Immature natural killer cell (primary cell): ENCODE measurements at places on chromosomes 4 and X. TPM values are rescaled to one million over a fixed set of nuclear protein-coding genes. Genes with fewer than 3 reads are reported as not detected.

DNA sequence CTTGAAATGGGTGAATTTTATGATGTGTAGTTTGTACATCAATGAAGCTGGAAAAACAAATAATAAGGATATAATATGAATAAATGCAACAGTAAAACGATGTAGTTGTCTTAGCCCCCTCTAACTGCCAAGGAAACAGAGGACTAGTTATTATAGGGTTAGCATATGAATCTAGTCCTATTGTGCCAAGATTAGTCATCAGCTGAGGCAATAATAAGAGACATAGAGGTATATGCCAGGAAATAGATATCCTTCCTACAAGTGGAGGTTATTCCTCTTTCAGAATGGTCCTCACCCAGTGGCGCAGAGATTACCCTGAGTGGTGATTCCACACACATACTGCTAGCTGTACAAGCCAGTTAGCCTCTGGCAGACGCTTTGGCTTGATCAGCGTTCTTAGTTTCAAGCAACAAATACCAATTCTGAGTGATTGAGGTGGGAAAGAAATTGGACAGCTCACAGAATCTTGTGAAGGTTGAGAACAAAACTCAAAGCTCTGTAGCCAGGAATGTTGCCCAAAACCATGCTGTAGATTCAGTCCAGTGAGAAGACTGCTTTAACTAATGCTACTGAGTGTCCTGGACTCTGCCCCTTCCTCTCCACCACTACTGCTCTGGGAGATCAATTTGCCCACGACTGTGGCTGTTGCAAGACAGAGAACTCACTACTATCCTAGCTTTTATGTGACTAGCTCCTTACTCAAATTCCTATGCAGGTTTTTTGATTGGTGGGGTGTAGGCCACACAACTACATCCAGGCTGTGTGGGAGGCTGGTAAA, 27.0 kb upstream of the ZNF280C start:
- H3K4me1 ChIP-seq, result no peaks in the 10 kb centered on the region
- H3K27ac ChIP-seq, result no peak overlapping the region
- peaks cover 6% of the 10 kb centered on the region for H3K27me3 ChIP-seq
- DNase-seq, result no peak

- DNase-seq, result no peak
- H3K27ac ChIP-seq, result no peak overlapping the region
- peaks cover 12% of the 10 kb centered on the region for H3K27me3 ChIP-seq
- H3K4me3 ChIP-seq, result no peak overlapping the region
Measured at GRCh38 chr4:183909801-183910200, 4.7 kb downstream of the STOX2 start.

GRCh38 chr4:129246910-129247461, 151.0 kb downstream of the C4orf33 start:
- H3K27ac ChIP-seq, result no peak overlapping the region
- no peaks in the 10 kb centered on the region for H3K4me1 ChIP-seq
- no peaks in the 10 kb centered on the region for H3K36me3 ChIP-seq
- DNase-seq, result no peak

- H3K4me1 ChIP-seq, result no peaks in the 10 kb centered on the region
- no peak overlapping the region for H3K27ac ChIP-seq
- H3K27me3 ChIP-seq, result no peaks in the 10 kb centered on the region
- no peak overlapping the region for H3K4me3 ChIP-seq
- no peak for DNase-seq
Measured at GRCh38 chrX:131399678-131400428, 110.7 kb upstream of the IGSF1 start.

GRCh38 chr4:4862665-4863482, 3.4 kb downstream of the MSX1 start:
- no peak overlapping the region for H3K4me3 ChIP-seq
- no peak overlapping the region for H3K27ac ChIP-seq
- no peaks in the 10 kb centered on the region for H3K36me3 ChIP-seq
- peaks cover 28% of the 10 kb centered on the region for H3K4me1 ChIP-seq
- H3K27me3 ChIP-seq, result peaks cover 49% of the 10 kb centered on the region
- DNase-seq, result no peak

DNA sequence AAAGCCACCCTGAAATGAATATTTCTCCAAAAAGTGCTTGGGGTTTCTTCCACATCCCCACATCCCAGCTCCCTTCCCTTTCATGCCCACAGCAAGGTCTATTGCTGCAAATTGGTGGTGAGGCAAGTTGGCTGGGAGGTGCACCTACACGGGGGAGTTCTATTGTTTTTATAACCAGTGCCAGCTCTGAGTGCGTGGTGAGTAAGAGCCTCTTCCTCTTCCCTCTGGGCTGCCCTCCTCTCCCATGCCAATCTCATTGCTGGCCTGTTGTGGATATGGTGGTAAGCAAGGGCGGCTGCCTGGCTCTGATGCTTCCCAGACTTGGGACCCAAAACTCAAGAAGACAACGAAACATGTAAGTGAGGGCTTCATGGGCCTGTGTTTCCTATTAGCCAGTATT, 204.3 kb downstream of the SHROOM3 start:
- H3K27ac ChIP-seq, result no peak overlapping the region
- H3K4me3 ChIP-seq, result no peak overlapping the region
- H3K4me1 ChIP-seq, result no peaks in the 10 kb centered on the region
- no peaks in the 10 kb centered on the region for H3K36me3 ChIP-seq

DNA sequence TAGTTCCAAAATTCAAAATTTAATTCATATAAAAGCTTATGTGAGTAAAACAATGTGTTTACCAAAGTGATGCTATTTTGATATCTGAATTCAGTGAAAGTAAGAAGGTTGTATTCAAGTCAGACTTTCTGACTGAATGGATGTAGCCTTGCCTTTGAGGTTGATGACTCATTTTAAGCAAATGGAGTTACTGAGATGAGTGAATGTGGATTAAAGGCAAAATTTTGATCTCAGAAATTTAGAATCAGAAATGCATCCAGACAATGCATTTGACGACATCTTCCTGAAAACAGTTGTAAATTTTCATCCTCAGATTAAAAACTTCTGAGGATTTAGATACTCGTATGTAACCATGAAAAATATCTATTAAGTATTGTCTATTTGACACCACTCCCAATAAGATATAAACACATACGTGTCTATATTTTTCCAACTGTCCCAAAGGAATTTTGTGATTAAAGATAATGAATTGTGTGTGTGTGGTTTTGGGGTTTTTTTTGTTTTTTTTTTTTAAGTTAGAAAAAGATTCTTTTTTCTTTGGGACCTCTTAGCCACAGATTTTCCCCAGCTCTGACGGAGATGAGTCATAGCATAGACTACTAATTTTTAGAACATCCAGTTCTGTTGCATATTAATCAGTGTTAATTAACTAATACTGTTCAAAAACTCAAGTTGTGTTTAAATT, 34.4 kb downstream of the NFKB1 start:
- peaks cover 3% of the 10 kb centered on the region for H3K27me3 ChIP-seq
- H3K27ac ChIP-seq, result peak overlapping the region; percentile 64
- H3K4me3 ChIP-seq, result no peak overlapping the region
- peaks cover 4% of the 10 kb centered on the region for H3K36me3 ChIP-seq
- DNase-seq, result no peak

GRCh38 chr4:91298824-91299223, 1004.9 kb upstream of the GRID2 start:
- no peak overlapping the region for H3K4me3 ChIP-seq
- DNase-seq, result no peak
- no peaks in the 10 kb centered on the region for H3K27me3 ChIP-seq
- H3K4me1 ChIP-seq, result no peaks in the 10 kb centered on the region
- H3K27ac ChIP-seq, result no peak overlapping the region
- no peaks in the 10 kb centered on the region for H3K36me3 ChIP-seq

- no peaks in the 10 kb centered on the region for H3K27me3 ChIP-seq
- DNase-seq, result no peak
- H3K4me1 ChIP-seq, result no peaks in the 10 kb centered on the region
- no peaks in the 10 kb centered on the region for H3K36me3 ChIP-seq
Measured at GRCh38 chrX:73289039-73289438, 74.4 kb upstream of the NAP1L2 start.

DNA sequence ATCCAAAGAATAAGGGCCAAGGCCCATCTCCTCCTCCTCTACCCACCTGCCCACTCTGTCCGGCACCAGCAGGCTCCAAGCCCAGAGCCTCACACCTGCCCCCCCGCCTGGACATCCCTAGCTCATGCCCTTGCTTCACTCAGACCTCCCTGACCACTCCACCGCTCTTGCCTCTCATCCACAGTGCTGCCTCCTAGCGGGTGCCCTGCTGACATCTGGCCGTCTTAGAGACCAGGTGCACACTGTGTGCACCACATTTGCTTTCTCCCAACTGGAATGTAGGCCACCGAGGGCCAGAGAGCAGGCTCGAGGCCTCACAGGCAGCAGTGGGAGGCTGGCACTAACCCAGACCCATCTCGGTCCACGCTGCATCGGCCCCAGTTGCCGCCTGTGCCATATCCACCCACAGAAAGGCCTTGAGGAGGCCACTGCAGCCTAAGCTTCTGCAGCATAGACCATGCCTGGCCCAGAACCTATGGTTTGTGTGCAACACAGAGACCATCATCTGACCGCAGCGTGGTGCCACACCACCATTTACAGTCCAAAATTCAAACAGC, 13.5 kb downstream of the LETM1 start:
- no peaks in the 10 kb centered on the region for H3K27me3 ChIP-seq
- no peak overlapping the region for H3K27ac ChIP-seq
- H3K4me1 ChIP-seq, result peaks cover 13% of the 10 kb centered on the region
- H3K4me3 ChIP-seq, result no peak overlapping the region
- no peak for DNase-seq
- peaks cover 6% of the 10 kb centered on the region for H3K36me3 ChIP-seq

GRCh38 chr4:146256328-146256727, 42.0 kb downstream of the REELD1 start:
- no peak overlapping the region for H3K27ac ChIP-seq
- DNase-seq, result no peak
- no peaks in the 10 kb centered on the region for H3K27me3 ChIP-seq
- no peaks in the 10 kb centered on the region for H3K4me1 ChIP-seq
- no peak overlapping the region for H3K4me3 ChIP-seq
- H3K36me3 ChIP-seq, result peaks cover 5% of the 10 kb centered on the region

- DNase-seq, result peak; percentile 14
- peaks cover 14% of the 10 kb centered on the region for H3K4me1 ChIP-seq
- peaks cover 7% of the 10 kb centered on the region for H3K36me3 ChIP-seq
- peaks cover 47% of the 10 kb centered on the region for H3K27me3 ChIP-seq
- H3K4me3 ChIP-seq, result peak within 1 kb of the TSS; percentile 75
Measured at GRCh38 chr4:48483006-48483776, at the start of gene SLC10A4. TSS of gene SLC10A4 (plus strand) at chr4:48483343. CDS start at chr4:48483562, 219 bp downstream.

DNA sequence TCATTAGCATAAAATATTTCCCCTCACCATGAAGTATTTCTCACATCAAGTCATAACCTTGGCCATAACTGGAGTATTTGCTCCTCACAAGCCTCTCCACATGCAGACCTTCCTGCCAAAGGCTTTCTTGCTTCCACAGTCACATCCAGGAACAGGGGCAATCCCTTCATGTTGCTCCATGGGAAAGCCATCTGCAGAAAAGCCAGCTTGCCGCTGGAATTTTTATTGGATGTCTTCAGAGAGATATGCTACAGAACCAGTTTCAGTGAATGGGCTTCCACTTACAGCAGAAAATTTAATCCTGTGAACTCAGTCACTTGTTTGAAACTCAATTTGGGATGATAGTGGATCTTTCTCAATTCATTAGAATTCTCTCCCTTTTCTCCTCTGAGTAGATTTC, 3.2 kb upstream of the CDKN2AIP start:
- peaks cover 25% of the 10 kb centered on the region for H3K4me1 ChIP-seq
- H3K36me3 ChIP-seq, result no peaks in the 10 kb centered on the region
- peaks cover 13% of the 10 kb centered on the region for H3K27me3 ChIP-seq
- no peak for DNase-seq

- H3K4me1 ChIP-seq, result no peaks in the 10 kb centered on the region
- no peak overlapping the region for H3K27ac ChIP-seq
- peaks cover 2% of the 10 kb centered on the region for H3K27me3 ChIP-seq
- DNase-seq, result no peak
- no peak overlapping the region for H3K4me3 ChIP-seq
- H3K36me3 ChIP-seq, result no peaks in the 10 kb centered on the region
Measured at GRCh38 chr4:41389356-41389755, 132.6 kb downstream of the UCHL1 start.

GRCh38 chr4:79987401-79987800, 85.6 kb downstream of the ANTXR2 start:
- peaks cover 7% of the 10 kb centered on the region for H3K4me1 ChIP-seq
- no peak overlapping the region for H3K4me3 ChIP-seq
- H3K36me3 ChIP-seq, result peaks cover 5% of the 10 kb centered on the region
- no peaks in the 10 kb centered on the region for H3K27me3 ChIP-seq

DNA sequence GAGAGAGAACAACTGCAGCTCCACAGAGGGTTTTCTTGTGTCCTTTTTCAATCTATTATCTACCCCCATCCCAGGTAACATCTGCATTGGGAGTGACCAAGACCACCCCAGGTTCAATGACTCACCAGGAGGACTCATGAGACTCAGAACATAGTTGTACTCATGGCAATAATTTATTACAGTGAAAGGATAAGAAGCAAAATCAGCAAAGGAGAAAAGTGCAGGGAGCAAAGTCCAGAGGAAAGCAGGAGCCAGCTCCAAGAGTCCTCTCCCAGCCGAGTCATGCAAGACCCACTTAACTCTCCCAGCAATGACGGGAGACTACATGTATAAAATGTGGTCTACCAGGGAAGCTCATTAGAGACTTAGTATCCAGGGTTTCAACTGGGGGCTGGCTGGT, 129.5 kb upstream of the RBPJ start:
- H3K27ac ChIP-seq, result no peak overlapping the region
- H3K4me1 ChIP-seq, result peaks cover 9% of the 10 kb centered on the region
- H3K4me3 ChIP-seq, result no peak overlapping the region
- H3K36me3 ChIP-seq, result no peaks in the 10 kb centered on the region
- H3K27me3 ChIP-seq, result no peaks in the 10 kb centered on the region
- DNase-seq, result no peak

GRCh38 chrX:49930039-49930438, 7.6 kb downstream of the CLCN5 start:
- no peak overlapping the region for H3K4me3 ChIP-seq
- H3K27ac ChIP-seq, result no peak overlapping the region
- H3K36me3 ChIP-seq, result no peaks in the 10 kb centered on the region
- H3K4me1 ChIP-seq, result no peaks in the 10 kb centered on the region
- H3K27me3 ChIP-seq, result peaks cover 3% of the 10 kb centered on the region
- DNase-seq, result no peak

DNA sequence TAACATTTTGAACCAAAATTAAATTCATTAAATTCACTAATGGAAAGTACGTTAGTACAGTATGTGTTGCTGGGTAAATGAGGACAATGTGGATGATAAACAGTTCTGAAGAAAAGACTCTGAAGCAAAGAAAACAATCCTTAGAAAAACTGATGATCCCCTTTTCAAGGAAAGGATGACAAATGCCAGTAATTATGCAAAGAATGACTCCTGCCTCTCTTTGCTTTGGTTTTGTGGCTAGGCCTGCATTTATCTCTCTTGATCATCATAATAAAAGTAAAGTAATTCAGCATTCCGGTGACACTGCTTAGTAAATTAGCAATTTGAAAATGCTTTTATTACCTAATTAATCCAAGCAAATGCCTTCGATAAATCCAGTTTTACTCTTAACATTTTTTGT, 652.2 kb upstream of the DIPK2B start:
- no peaks in the 10 kb centered on the region for H3K36me3 ChIP-seq
- H3K27ac ChIP-seq, result no peak overlapping the region
- peaks cover 19% of the 10 kb centered on the region for H3K4me1 ChIP-seq
- H3K4me3 ChIP-seq, result no peak overlapping the region
- DNase-seq, result no peak
- H3K27me3 ChIP-seq, result peaks cover 26% of the 10 kb centered on the region

ZNF185 gene
- 3.4 TPM for polyA plus RNA-seq

SLITRK4 gene
- not detected for polyA plus RNA-seq

CXCL1 gene
- not detected for polyA plus RNA-seq

FAM133A gene
- polyA plus RNA-seq, result not detected

HELT gene
- not detected for polyA plus RNA-seq

PDZD4 gene
- polyA plus RNA-seq, result 0.93 TPM

TGIF2LX gene
- not detected for polyA plus RNA-seq

ADH4 gene
- polyA plus RNA-seq, result not detected

ZNF732 gene
- 0.36 TPM for polyA plus RNA-seq

GLUD2 gene
- 0.42 TPM for polyA plus RNA-seq

SSX2B gene
- polyA plus RNA-seq, result not detected
